ENCODE measurements at places on chromosomes 3 and 15.

- no peak for DNase-seq
Observed at GRCh38 chr15:80778621-80778963, 578 bp upstream of the CEMIP start.

DNA sequence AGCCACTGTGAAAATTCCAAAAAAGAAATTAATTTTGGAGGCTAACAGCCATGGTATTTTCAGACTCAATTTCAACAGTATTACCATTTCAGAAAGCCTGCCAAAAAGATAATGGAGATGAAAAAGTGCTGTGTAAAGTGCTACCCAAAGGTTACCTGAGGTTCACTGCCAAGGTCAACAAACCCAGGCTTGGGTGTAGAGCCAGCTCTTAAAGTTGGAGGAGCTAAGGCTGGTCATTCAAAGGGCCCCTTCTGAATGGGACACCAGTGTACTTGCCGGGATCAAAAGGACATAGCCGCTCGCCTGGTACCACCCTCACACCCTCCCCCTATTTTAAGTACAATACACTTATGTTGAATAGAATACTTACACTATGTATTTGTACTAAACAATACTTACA, 64.5 kb downstream of the ETV5 start:
- no peak for DNase-seq

DNA sequence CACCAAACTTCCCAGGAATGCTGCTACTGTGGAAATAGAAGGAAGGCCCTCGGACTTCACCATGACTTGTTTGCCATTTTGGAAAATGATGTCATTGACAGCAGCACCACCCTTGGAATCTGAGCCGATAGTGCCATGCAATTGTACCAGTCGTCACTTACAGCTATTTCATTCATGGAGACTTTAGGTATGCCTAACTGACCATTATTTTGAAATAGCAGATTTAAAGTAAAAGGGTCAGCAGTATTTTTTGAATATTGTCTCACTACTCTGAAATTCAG, 66.0 kb upstream of the ARL8B start:
- DNase-seq = no peak

DNA sequence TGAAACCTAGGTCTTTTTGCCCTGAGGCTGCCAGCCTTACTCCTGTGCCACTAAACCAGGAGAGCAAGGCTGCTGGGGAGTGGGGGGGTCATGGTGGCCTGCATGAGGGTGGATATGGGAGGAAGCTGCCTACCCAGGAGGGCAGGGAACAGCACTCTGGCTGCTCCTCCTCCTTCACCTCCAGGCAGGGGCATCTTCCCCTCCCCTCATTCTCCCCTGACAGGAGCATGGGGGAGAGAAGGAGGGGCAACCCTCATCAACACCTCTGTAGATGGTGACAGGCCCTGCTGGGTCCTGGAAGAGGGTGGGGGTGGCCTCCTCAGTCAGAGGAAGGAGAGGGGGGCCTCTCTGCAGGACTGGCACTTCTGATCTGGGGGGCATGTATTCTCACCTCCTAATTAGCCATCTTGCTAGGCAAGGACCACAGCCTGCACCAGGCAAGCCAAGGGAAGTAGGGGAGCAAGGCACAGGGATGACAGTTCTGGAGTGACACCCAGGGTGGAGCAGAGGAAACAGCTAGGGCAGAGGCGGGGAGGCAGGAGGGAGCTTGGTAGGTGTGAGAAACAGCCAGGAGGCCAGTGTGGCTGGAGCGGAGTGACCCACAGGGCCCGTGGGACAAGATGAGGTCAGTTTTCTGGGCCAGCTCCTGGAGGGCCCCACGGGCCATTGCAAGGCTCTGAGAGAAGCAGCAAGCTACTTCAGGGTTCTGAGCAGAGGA, 4.9 kb downstream of the CCDC33 start:
- DNase-seq = no peak

DNA sequence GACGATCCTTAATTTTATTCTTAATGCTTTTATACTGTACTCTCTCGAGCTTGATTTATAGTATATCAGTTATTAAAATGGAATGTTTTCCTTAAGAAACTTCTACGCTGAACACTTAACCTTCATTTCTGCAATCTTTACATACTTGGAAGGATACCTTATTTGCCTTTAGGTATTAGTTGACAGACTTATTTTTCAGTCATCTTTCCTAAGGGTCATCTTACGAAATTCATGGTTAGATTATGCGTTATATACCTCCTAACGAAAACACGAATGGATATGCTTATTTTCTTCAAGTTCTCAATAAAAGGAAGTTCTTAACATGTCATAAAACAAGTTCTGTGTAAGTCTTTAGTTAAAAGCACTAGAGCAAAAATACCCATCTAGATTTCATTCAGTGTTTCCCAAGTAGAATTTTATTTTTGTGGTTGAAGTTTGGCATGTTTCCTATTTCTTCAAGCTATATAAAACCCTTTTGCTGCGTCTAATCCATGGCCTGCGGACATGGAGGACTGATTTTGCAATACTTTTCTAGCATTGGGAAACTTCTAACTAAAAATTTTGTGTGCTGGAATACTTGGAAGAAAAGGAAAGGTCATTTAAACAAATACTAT, 231.3 kb downstream of the TP63 start:
- no peak for DNase-seq

GRCh38 chr3:45687828-45688193, 1.4 kb upstream of the SACM1L start:
- DNase-seq = no peak

GRCh38 chr3:171783086-171783485, 27.2 kb downstream of the PLD1 start:
- DNase-seq = no peak

GRCh38 chr3:178474526-178474925, 61.7 kb upstream of the KCNMB2 start:
- DNase-seq = no peak

- DNase-seq = no peak
Observed at GRCh38 chr3:171251835-171252234, 208.4 kb downstream of the TNIK start.

Measured in heart right ventricle (tissue), 16 donors.